ENCODE measurements at places on chromosomes 7 and 10. TPM values are rescaled to one million over a fixed set of nuclear protein-coding genes. Genes with fewer than 3 reads are reported as not detected.

DNA sequence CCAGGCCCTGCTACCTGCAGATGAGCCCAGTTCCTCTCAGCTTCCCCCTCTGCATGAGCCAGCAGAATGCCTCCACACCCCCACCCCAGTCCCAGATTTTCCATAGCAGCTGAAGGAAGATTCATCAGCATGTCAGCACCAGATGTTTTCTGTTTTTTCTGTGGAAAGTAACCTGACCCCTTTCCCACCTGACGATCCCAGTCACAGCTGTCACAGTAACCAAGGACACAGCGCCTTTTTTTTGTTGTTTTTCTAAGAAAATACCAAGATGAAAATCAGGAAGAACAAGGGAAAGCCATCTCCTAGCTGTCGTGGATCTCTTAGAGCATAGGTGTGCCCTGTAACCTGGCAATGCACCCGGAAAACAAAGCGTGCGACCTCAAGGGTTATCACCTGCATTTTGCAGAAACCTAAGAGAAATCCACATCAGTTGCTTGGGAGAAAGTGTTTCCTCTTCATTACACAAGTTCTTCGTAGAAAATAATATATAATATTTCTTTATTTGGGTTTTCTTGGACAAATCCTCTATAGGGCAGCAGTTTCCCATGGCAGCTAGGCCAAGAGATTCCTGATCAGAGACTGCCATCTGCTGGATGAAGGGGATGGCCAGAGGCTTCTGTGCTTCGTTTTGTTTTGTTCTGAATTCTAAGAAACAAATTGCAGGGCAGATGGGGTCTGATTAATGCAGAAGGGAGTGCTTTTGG is 401.9 kb downstream of the TNS3 start:
- H3K4me3 ChIP-seq, result no peak overlapping the region
- peaks cover 3% of the 10 kb centered on the region for H3K27me3 ChIP-seq
- no peaks in the 10 kb centered on the region for H3K36me3 ChIP-seq
- no peak for DNase-seq
- no peak overlapping the region for H3K27ac ChIP-seq

SRGN gene
- 162 TPM for total RNA-seq

LRRTM3 gene
- total RNA-seq, result not detected

CCL24 gene
- total RNA-seq, result not detected

- DNase-seq, result no peak
- H3K27ac ChIP-seq, result peak overlapping the region; percentile 92
- no peaks in the 10 kb centered on the region for H3K27me3 ChIP-seq
- peaks cover 10% of the 10 kb centered on the region for H3K4me1 ChIP-seq
- peak overlapping the region; percentile 82 for H3K4me3 ChIP-seq
Measured at GRCh38 chr7:92446869-92447344, 375 bp upstream of the GATAD1 start.

DNA sequence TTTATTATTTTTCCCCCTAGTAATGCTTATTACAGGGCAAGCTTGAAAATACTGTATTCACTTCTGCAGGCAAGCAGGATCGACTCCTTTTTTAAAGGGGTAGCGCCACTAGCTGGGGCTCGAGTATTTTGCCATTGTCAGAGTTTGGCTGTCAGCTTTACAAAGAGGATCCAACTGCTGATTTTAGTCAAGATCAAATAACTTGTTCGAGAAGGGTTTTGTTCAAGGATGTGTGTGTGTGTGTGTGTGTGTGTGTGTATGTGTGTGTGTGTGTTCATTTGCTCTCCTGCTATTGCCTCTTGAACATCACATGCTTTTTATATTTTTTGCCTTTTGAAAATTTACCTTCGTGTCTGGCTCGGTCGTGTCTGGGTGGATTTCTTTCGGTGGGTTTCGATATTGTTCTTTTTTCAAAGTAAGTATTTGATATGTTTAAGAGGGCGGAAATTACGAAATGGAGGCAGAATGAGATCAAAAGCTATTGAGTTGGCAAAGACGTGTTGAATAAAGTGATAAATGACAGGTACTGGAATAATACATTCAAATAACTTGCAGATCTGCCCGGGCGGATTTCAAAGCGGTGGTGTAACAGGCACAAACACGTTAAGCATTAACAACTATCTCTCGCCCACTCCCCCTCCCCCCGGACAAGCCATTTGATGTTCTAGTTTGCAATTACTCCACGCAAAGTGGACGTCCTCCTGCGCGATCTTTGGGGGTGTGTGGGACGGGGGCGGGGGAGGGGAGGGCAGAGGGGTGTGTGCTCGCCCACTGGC is 1.1 kb downstream of the ARID5B start:
- H3K4me1 ChIP-seq, result peaks cover 40% of the 10 kb centered on the region
- H3K36me3 ChIP-seq, result peaks cover 9% of the 10 kb centered on the region
- peak; percentile 48 for DNase-seq
- no peaks in the 10 kb centered on the region for H3K27me3 ChIP-seq
- H3K4me3 ChIP-seq, result peak overlapping the region; percentile 95
- peak overlapping the region; percentile 97 for H3K27ac ChIP-seq

DNA sequence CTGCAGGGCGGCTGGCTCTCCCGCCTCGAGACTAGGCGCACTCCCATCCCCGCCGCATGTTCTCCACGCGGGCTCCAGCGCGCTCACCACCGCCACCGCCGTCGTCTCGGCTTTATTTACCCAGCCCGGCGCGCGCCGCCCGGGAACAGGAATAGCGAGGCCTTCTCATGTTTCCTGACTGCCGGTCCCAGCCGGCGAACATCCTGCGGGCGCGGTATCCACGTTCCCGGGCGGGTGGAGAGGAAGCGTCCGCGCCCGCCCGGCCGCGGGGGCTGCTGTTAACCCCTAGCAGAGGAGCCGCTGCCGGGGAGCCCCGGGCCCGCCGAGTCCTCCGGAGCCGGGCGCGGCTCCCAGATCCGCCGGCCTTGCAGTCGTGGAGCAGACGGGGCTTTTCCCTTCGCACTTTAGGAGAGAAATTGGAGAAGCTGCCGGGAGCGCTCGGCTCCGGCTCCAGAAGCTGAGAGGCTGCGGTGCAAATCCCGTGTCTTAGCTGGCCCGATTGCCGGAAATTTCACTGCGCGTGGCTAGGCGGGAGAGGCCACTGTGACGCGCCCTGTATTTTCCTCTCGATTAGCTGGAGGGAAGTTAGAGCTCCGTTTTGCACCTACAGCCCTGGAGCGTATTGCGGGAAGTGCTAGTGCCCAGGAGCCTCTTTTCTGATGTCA is at the start of gene MKX:
Gene MKX (minus strand): TSS at position 88 of the 665 bp plus-strand sequence. CDS start 2,404 bp downstream, outside the sequence.
- peak within 1 kb of the TSS; percentile 38 for H3K27ac ChIP-seq
- peaks cover 63% of the 10 kb centered on the region for H3K27me3 ChIP-seq
- no peaks in the 10 kb centered on the region for H3K36me3 ChIP-seq
- peak; percentile 57 for DNase-seq
- H3K4me3 ChIP-seq, result peak within 1 kb of the TSS; percentile 79
- H3K4me1 ChIP-seq, result peaks cover 19% of the 10 kb centered on the region

DNA sequence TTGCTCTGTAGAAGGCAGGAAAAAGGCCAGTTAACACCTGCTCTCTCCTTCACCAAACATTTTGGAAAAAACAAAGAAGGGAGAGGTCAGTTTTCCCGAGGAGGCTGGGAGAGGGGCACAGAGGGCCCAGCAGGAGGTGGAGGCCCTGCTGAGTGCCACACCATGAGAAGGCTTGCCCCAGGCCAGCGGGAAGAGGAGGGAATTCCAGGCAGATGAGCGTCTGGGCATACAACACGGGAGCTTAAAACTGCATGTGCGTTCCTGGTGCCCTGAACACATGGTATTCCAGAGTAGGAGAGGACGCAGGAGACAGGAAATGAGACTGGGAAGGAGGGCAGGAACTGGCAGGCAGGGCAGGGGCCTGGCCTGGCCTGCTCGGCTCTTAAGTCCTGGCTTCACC is 182.4 kb downstream of the CCDC3 start:
- H3K4me1 ChIP-seq, result peaks cover 2% of the 10 kb centered on the region
- H3K36me3 ChIP-seq, result no peaks in the 10 kb centered on the region
- H3K27me3 ChIP-seq, result no peaks in the 10 kb centered on the region
- DNase-seq, result no peak

PAX4 gene
- not detected for total RNA-seq

HOXA2 gene
- not detected for total RNA-seq

TFPI2 gene
- not detected for total RNA-seq

DNA sequence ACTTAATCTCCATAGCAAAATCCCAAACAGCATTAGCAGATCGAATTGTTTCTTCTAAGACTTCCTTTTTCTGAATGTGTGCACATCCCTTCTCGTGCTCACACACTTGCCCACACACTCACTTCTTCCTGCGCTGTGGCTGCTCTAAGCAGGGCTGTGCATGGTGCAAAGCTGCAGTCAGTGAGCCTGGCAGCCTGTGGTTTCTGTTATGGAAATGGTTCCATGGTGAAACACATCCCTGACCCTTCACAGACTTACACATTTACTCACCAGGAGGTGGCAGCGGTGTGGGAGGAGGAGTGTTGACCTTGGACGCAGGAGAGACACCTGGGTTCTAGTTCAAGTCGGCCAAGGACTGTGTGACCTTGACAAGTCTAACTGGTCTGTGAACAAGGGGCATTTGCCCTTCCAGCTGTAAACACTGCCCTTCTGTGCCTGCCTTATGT is 24.9 kb downstream of the MTURN start:
- peak overlapping the region; percentile 45 for H3K4me3 ChIP-seq
- peak; percentile 40 for DNase-seq
- H3K36me3 ChIP-seq, result no peaks in the 10 kb centered on the region
- H3K27me3 ChIP-seq, result no peaks in the 10 kb centered on the region

- no peak for DNase-seq
- no peaks in the 10 kb centered on the region for H3K36me3 ChIP-seq
- no peak overlapping the region for H3K27ac ChIP-seq
- peaks cover 15% of the 10 kb centered on the region for H3K4me1 ChIP-seq
- H3K27me3 ChIP-seq, result no peaks in the 10 kb centered on the region
Measured at GRCh38 chr7:1737956-1738355, 67.9 kb downstream of the ELFN1 start.

DNA sequence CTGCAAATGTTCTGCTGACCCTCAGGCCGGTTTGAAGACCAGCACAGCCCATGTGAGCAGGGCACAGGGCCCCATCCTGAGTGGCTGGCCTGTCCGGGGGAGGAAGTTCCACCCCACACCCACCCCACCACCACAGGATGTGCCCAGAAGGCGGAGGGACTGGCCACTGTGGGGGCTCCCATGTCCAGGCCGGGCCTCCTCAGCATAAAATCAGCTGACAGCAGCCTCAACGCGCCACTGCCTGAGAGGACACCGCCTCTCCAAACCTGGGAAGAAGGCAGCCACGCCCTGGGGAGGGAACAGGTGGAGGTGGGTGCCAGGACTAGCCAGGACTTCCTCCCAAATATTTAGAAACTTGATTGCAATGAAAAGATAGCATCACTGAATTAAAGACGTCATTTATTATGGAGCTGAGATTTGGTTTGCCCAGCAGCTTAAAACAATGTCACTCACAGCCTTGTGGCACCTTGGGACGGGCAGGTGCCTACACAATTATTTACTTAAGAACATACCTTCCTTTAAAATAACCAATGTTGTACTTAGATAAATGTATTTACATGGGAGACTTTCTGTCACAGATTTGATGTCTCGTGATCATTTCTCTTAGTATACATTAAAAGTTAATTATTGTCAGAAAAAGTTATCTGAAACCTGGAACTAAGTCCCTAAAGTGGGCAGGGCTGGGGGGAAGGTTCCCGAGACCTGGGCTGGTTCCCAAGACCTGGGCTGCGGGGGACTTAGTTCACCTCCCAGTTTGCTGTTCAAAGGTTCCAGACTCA is 27.3 kb upstream of the FAM20C start:
- H3K27me3 ChIP-seq, result peaks cover 2% of the 10 kb centered on the region
- no peak overlapping the region for H3K27ac ChIP-seq
- no peaks in the 10 kb centered on the region for H3K36me3 ChIP-seq
- no peak overlapping the region for H3K4me3 ChIP-seq

GRCh38 chr7:116575853-116576252 is 51.0 kb downstream of the CAV1 start:
- no peaks in the 10 kb centered on the region for H3K36me3 ChIP-seq
- H3K4me1 ChIP-seq, result peaks cover 4% of the 10 kb centered on the region
- H3K4me3 ChIP-seq, result no peak overlapping the region
- H3K27me3 ChIP-seq, result peaks cover 11% of the 10 kb centered on the region

DNA sequence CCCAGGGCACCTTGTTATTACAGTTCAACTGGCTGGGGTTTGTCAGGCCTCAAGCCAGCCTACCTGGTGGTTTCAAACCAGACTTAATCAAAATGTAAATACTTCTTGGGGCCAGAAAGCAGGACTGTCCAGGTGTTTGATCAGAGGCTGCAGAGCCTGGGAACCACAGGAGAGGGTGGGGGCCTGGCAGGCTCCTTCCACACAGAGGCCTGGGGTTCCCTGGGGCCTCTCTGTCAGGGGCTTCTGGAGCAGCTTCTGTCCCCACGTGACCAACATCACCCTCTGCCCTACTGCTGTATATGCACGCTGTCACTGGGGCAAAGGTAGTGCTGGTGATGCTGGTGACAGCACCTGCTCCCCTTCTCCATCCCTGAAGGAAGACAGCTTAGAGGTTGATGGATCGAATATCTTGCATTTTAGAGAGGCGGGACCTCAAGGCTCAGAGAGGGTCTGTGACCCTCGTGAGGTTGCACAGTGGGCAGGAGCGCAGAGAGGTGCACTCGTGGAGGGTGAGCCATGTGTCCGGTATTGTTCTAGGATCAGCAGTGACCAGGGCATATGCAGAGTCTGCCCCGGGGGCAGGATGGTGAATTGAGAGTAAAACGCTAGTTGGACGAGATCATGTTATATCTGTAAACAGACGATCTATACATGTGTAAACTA is 95.4 kb downstream of the GRK5 start:
- peak overlapping the region; percentile 95 for H3K27ac ChIP-seq
- peaks cover 77% of the 10 kb centered on the region for H3K4me1 ChIP-seq
- no peak for DNase-seq
- H3K36me3 ChIP-seq, result peaks cover 4% of the 10 kb centered on the region
- H3K4me3 ChIP-seq, result no peak overlapping the region

SLC39A12 gene
- total RNA-seq, result not detected
